ENCODE measurements at places on chromosomes 5 and 9. TPM values are rescaled to one million over a fixed set of nuclear protein-coding genes. Genes with fewer than 3 reads are reported as not detected.

Gene CFAP90
- total RNA-seq, result 0.39 TPM

Gene GPR21
- total RNA-seq, result 8.8 TPM

Gene SPINK7
- total RNA-seq, result not detected

Gene ZNF608
- 8.5 TPM for total RNA-seq

Gene CSF2
- 0.51 TPM for total RNA-seq

Gene RNF224
- not detected for total RNA-seq

Gene RIC1
- total RNA-seq, result 36.7 TPM

Gene NKD2
- 6.8 TPM for total RNA-seq

Gene PCDHAC2
- 1.9 TPM for total RNA-seq

Gene FTMT
- total RNA-seq, result not detected

Gene SLC34A1
- not detected for total RNA-seq

Gene IFNA21
- not detected for total RNA-seq

Gene FOXD4L6
- total RNA-seq, result not detected

Gene SPATA31D1
- total RNA-seq, result not detected

Gene ST8SIA4
- 19.7 TPM for total RNA-seq

Gene MARCOL
- total RNA-seq, result not detected

Gene MCC
- total RNA-seq, result 13.9 TPM

Measured in aorta (tissue), 5 donors.